ELR (cell line): ENCODE measurements at places on chromosomes 2 and 18.
A peak's percentile ranks its signal among the peaks of the same experiment; 100 is the strongest.

DNA sequence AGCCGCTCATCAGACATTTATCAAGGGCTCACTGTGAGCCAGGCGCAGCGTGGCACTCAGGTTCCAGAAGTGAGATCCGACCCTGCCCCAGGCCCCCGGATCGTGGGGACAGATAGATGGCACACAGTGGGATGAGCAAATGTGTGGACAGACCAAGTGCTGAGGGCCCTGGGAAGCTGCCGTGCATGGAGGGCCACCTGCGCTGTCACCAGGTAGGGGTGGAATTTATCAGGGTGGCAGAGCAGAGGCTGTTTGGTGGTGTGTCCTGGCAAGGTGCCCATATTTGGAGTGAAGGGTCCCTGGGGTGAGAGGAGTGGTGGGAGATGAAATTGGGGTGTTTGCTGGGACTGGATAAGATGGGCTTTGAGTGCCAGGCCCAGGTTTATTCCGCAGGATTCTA lies 92.8 kb upstream of the HS6ST1 start:
- no peak for DNase-seq

GRCh38 chr2:181790716-181791649 lies 100.5 kb upstream of the ITPRID2 start:
- DNase-seq = peak; percentile 99

- DNase-seq = no peak
Measured at GRCh38 chr2:135694711-135695110, 46.9 kb upstream of the UBXN4 start.

DNA sequence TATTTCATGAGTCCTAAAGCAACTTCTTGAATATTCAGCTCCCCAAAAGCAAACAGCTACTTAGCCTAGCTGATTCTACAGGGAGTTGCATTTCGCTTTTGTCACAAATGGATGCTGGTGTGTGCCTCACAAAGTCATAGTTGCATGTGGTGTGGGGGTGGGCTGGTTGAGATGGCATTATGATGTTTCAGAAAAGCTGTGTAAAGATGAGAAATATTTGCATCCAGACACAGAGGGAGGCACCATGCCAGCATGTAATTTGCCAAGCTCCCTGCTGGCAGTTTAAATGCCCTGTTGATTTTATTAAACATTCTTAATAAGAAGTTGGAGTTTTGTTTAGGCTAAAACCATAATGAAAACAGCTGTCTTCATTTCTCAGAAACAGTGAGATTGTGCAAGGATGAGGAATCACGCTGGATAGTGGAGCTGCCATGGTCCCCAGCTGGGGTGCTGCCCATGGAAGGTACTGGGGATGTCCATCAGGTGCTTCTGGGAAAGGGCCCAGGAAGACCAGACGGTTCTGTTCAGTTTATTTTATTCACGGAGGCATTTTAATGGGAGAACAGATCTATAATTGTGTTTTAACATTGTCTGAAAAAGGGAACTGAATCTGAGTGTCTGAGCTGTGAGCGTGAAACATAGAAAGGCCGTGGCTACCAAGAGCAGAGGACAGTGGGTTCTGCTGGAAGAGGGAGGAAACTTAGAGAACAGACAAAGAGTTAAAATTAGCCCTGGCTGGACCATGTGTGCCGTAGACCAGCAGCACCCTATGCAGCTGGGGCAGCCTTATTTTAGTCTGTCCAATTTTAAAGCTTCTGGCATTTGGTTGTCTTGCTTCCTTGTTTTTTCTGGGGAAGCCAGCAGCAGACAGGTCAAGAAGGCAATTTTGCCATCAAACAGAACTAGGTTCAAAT lies 177.1 kb downstream of the FAM210A start:
- no peak for DNase-seq

- peak; percentile 26 for DNase-seq
Measured at GRCh38 chr18:10379522-10379921, 74.9 kb upstream of the APCDD1 start.

- DNase-seq = peak; percentile 7
Measured at GRCh38 chr2:210655229-210655975, 99.0 kb downstream of the CPS1 start.

DNA sequence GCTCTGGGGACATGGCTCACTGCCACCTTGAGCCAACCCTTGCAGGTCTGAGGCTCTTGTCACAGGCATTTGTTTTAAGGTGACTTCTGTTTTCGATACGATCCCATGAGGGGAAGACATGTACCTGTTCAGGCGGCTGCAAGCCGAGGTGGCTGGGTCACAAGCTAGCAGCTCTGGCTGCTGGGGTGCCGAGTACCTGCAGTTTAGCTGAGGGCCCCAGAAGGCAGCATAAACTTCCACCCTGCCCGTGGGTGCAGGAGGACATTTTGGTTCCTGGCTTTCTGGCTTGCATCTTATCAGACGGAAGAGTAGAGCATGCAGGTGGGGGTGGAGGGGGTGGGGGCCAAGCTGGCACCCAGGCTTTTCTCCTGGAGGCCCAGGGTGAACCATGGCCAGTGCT lies 28.4 kb downstream of the COA5 start:
- no peak for DNase-seq

- peak; percentile 43 for DNase-seq
Measured at GRCh38 chr18:43596105-43596712, 318.9 kb upstream of the SYT4 start.

DNA sequence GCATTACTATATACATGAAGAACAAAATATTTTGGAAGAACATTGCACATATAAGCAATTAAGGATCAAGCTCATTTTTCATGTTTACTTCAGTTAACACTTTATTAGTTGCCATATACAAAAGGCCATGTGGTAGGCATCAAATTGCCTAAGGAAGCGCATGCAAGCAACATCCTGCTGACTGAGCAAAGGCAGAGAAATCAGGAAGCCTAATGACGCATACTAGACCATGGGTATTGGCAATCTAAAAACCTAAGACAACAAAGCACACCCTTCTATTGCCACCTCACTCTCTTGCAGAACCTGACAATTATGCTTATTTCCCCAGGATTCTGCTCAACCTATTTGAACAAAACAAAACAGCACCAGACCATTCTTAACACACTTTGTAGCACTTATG lies 171.9 kb downstream of the STK39 start:
- DNase-seq = peak; percentile 19

GRCh38 chr2:11257964-11258363 lies 86.5 kb downstream of the ROCK2 start:
- DNase-seq = no peak
